ENCODE measurements at places on chromosomes 3 and 15.

- DNase-seq, result no peak
Measured at GRCh38 chr3:122000936-122001605, 21.0 kb downstream of the ILDR1 start.

DNA sequence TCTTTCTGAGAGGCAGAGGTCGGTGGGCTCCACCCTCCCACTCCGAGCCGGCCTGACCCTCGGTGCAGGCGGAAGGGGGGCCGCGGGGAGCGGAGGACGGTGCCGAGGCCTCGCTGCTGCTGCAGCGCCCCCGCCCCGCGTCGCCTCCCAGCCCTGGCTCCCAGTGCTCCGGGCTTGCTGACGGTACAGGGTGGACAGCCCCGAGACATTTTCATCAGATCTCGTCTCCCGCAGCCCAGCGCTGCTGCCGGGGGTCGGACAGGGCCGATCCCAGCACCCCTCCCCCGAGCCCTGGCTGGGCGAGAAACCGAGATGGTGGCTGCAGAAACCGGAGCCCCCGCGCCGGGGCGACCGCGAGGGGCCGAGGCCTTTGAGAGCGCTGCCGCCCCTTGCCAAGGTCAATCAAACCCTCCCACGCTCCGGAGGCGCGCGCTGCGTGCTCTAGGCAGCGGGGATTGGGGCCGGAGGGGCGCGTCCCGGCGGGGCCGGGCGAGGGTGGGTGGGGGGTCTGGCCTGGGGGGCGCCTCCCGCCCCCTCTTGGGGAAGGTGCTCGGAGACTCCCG is 42.5 kb downstream of the EPHB3 start:
- no peak for DNase-seq

DNA sequence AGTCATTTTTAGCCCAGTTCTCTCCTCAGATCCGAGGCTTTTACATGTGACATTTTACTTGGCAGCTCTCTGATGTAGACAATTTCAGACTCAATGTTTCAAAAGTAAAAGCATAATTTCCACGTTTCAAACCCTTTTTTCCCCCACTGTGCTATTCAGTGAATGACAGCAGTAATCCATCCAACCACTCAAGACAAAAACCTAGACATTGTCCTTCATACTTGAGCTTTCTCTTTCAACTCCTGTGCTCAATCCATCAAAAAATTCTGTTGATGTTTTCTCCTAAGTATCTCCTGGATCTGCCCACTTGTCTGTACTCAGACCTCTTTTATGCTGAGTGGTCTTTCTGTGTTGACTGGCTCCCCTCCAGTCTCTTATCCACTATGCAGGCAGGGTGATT is 214.7 kb downstream of the CHL1 start:
- no peak for DNase-seq

GRCh38 chr3:45950131-45950530 is 6.9 kb downstream of the CXCR6 start:
- DNase-seq, result no peak

GRCh38 chr3:76096036-76096435 is 310.7 kb upstream of the ZNF717 start:
- no peak for DNase-seq

DNA sequence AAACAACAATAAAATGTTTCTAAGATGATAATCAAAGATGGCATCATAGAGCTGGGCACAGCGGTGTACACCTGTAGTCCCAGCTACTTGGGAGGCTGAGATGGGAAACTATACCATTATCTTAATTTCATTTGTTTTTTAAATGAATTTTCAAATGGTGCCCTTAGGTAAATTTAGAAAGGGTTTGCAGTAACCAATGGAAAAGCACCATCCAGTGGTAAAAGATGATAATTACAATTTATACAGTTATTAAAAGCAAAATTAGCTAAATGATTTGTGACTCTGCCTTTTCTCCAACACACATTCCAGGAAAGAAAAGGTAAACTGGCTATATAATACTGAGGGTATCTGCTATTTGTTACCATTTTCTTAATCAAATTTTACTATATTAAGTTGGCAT is 14.4 kb upstream of the ANKRD28 start:
- DNase-seq, result no peak

GRCh38 chr15:42092398-42093318 is 1.7 kb downstream of the PLA2G4D start:
- no peak for DNase-seq

GRCh38 chr15:57376696-57377477 is 582 bp downstream of the CGNL1 start:
- no peak for DNase-seq

DNA sequence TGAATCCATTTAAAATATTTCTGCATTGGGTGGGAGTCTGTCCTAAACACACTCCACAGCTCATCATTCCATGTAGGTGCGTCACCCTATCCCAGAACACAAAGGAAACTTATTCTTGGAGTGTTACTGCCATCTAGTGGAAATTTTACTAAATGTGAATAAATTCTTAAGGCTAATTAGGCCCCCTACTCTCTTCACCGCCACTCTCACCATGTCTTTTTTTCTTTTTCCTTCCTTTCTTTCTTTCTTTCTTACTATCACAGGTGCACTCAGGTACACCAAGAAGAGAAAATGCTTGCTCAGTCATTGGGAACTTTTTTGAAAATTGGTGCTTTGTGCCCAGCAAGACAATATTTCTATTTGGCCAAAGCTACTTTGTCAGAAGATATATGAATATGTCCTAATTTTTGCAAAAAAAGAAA is 26.4 kb upstream of the ATP8B4 start:
- no peak for DNase-seq

DNA sequence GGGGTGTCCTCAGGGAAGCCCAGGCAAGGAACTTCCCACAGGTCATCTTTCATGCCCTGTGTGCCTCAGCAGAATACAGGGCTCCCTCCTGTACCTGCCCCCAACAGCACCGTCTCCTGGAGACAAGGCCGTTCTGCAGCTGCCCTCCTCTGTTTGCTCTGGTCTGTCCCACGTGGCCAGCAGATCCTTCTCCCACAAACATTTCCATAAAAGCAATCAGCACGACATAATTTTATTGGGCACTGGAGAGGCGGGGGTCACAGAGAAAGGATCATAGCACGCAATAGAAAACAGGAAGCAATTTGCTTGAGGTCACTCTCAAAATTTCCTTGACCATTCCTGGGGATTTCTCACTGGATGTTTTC is 29.4 kb downstream of the STARD5 start:
- DNase-seq, result no peak

Data from stimulated activated naive CD8-positive, alpha-beta T cell treated with anti-CD3 and anti-CD28 coated beads, Interleukin-15, amount 100 ng/mL, for 72 hours (primary cell).